ENCODE measurements at places on chromosomes 1 and 21.

DNA sequence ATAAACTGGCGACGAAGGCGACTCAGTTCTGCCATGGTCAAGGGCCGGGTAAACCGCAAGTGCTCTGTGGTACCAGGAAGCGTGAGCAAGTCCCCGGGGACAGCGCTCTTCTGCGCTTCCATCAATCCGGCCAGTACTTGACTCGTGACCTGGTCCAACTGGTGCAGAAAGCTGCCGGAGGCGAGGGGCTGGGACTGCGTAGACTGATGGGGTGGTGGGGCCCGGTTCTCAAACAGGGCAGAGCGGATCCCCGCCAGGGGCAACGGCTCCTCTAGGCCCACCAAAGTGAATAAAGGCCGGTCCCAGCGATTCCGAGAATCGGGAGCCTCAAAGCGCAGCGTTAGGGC, 852 bp downstream of the KTI12 start:
- DNase-seq = no peak

GRCh38 chr1:156491151-156491949, 9.2 kb downstream of the MEF2D start:
- no peak for DNase-seq

DNA sequence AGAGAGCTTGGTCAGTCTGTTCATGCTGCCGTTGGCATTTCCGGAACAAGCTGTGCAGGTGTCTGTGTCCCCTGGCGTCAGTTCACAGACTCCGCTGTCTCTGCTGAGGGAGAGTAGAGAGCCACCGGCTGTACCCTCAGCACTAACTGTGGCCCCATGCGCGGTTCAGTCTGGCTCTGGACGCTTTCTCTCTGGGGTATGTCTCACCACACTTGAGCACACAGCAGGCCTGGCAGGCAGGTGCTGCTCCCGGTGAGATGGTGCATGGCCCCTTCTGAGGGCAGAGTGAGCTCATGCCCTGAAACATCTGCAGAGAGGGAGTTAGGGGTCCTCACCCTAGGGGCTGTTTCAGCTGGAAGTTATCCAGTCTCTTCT, 60.0 kb upstream of the TLR5 start:
- DNase-seq = no peak

- DNase-seq = no peak
These were observed 31.6 kb downstream of the CD1D start for GRCh38 chr1:158212320-158212719.

- DNase-seq = no peak
These were observed at the start of gene RNF207 for GRCh38 chr1:6205849-6206519. Gene RNF207, plus strand, starts transcription at chr1:6206119. Its CDS starts 417 bp downstream, at chr1:6206536.

DNA sequence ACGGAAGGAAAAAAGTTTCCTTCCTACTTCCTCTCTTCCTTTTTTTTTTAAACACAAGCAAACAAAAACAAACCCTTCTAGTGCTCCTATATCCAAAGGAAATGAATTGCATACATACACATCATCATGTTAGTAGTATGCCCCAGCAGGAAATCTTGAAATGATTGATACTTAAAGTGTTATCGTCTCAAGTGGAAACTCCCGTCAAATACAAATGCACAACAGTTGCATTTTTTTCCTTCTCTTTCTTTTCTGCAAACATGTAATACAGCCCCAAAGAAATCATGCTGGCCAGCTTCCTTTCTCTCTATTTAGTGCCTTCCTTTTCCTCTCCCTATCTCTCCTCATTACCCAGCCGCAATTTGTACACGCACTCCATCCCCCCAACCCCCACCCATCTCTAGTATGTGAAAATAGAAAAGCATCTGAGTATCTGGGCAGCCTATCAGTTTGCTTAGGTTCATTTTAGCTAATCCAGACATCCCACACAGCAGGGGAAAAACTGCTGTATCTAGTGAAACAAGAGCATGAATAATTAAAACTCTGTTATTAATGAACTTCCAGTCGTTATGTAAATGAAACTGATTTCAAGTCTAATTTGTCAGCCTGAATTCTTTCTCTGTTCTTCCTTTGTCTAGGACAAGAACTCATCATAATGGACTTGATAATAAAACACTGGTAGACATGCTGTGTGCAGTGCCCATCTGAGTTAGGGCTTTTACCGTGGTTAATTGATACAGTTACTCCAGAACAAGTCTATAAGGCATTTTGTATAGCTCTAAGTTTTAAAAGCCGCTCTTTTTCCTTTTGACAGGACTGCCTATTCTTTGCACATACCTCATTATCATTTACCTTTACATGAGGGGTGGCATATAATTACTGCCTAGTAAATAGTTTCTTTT, 336.5 kb upstream of the ADGRL2 start:
- no peak for DNase-seq

DNA sequence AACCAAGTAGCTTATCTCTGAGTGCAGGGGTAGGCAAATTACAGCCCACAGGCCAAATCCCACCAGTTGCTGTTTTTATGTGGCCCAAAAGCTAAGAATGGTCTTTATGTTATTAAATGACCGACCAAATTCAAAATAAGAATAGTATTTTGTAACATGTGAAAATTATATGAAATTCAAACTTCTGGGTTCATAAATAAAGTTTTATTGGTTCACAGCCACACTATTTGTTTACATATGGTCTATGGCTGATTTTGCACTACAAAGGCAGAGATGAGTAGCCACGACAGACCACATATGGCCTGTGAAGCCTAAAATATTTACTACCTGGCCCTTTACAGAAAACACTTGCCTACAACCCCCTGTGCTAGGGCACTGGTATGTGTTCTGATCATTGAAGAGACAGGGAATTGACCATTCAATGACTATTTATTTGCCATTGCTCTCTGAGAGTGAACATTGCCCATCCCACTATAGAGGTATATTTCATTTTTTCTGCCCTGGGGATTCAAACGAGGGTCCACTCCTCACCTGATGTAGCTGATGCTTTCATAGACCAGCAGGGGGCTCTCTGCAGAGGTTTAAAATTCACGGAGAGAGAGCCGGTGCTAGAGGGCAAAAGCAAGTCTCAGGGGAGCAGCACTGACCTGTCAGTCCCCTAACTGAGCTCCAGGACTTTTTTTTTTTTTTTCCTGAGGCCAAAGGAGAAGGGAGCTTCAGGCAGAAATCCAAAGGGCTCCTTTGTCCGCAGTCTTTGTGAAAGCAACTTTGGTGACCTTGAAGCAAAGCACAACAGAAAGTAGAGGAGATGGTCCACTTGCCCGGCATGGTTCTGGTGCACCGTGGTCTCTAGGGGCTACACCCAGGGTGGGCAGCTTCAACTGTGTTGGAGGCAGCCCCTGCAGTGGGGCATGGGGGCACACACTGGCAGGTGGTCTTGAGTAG, 7.3 kb upstream of the GNL2 start:
- no peak for DNase-seq

- peak; percentile 44 for DNase-seq
These were observed 50.3 kb downstream of the CHD1L start for GRCh38 chr1:147292631-147293251.

GRCh38 chr21:29195981-29196669, 65.7 kb downstream of the MAP3K7CL start:
- no peak for DNase-seq

GRCh38 chr1:245987219-245987545, 519.9 kb downstream of the SMYD3 start:
- no peak for DNase-seq

All from HFF-Myc (cell line).